NCI-H2029 (cell line): ENCODE measurements at places on chromosomes 11 and 22.

- DNase-seq = no peak
These were observed 2.6 kb downstream of the CD44 start for GRCh38 chr11:35141571-35141971.

- no peak for DNase-seq
These were observed 64.6 kb downstream of the LINC01488 start for GRCh38 chr11:69545976-69546617.

- DNase-seq = no peak
These were observed 16.0 kb downstream of the STK33 start for GRCh38 chr11:8577791-8578581.

DNA sequence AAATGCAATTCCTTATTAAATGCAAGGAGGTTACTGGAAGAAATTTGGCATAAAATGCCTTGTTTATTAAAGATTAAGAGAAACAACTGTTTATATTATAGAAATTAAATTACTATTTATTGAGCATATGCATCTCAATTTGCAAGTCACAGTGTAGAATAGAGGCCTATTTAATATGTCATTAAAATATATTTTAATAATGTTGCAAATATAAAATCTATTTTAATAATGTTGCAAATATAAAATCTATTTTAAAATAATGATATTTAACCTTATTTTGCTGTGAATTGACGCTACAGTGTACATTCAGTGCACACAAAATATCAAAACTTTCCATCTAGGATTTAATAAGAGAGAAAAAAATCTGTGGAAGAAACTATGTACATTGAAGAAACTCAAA, 188.1 kb downstream of the CNTN5 start:
- DNase-seq = no peak

- no peak for DNase-seq
These were observed 47.3 kb upstream of the CCDC34 start for GRCh38 chr11:27410272-27410671.
